ENCODE measurements at places on chromosomes 6 and 20.

DNA sequence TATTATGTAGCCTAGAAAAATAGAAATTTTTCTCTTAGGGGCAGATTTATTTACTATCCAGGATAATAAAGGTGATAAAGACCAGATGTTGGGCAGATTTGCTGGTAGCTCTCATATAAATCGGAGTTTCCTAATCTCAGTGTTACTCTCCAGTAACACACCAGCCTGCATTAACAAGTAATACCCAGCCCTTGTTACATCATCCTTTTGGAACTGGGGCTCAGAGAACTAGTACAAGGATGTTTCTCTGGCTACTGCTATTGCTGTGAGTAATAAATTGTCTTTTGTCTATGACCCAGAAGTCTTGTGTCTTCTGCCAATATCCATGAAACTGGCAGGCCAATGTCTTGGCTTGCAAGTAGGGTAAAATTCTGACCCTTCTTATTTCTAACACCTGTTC lies 16.8 kb downstream of the TPD52L1 start:
- no peak for DNase-seq

GRCh38 chr6:100838011-100838410 lies 43.1 kb downstream of the ASCC3 start:
- no peak for DNase-seq

GRCh38 chr6:156683821-156684220 lies 93.4 kb upstream of the ARID1B start:
- DNase-seq = no peak

GRCh38 chr6:56642366-56643261 lies at the start of gene DST:
Gene DST (minus strand): TSS chr6:56642889.
- no peak for DNase-seq

- no peak for DNase-seq
These were observed 17.6 kb downstream of the HDAC2 start for GRCh38 chr6:113953346-113953745.

- no peak for DNase-seq
These were observed 20.2 kb downstream of the MCUR1 start for GRCh38 chr6:13794184-13794583.

- DNase-seq = no peak
These were observed 28.7 kb downstream of the SDCBP2 start for GRCh38 chr20:1300083-1300840.

GRCh38 chr6:136764517-136764993 lies 27.7 kb downstream of the MAP3K5 start:
- no peak for DNase-seq

GRCh38 chr20:51286758-51287157 lies 255.8 kb downstream of the NFATC2 start:
- DNase-seq = no peak

GRCh38 chr6:144824018-144824417 lies 538.9 kb downstream of the UTRN start:
- DNase-seq = no peak

DNA sequence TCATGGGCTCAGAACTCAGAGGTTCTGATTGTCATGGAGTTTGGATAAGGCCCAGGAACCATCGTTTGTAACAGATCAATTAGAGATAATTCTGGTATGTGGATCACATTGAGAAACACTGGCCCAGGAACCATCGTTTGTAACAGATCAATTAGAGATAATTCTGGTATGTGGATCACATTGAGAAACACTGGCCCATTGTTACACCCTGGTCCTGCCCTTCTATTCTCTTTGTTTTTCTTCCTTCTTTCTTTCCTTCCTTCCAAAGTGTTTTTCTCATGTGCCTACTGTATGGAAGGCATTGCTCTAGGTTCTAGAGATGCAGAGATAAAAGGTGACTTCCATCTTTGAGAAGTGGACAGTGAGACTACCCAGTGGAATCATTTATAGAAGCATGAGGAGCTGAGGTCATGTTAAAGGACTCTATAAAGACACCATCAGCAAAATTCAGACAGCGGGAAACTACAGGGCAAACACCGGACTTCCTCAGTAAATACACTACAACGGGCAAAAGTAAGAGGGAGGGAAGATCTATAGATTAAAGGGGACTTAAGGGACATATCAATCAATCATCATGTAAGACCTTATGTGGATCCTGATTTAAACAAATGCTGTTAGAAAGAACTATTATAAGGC lies 153.8 kb downstream of the UNC5CL start:
- no peak for DNase-seq

- no peak for DNase-seq
These were observed 41.0 kb downstream of the ERMARD start for GRCh38 chr6:169792306-169793015.

- no peak for DNase-seq
These were observed 18.8 kb upstream of the RPS6KA2 start for GRCh38 chr6:166645896-166646295.

DNA sequence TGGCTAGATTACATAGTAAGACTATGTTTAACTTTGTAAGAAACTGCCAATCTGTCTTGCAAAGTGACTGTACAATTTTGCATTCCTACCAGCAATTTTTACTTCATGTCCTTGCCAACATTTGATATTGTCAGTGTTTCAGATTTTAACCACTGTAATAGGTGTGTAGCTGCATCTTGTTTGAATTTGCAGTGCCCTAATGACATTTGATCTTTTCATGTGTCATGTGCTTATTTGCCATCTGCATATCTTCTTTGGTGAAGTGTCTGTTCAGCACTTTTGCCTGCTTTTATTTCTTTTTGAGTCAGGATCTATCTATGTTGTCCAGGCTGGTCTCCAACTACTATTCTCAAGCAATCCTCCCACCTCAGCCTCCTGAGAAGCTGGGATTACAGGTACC lies 2.4 kb upstream of the PRPH2 start:
- no peak for DNase-seq

DNA sequence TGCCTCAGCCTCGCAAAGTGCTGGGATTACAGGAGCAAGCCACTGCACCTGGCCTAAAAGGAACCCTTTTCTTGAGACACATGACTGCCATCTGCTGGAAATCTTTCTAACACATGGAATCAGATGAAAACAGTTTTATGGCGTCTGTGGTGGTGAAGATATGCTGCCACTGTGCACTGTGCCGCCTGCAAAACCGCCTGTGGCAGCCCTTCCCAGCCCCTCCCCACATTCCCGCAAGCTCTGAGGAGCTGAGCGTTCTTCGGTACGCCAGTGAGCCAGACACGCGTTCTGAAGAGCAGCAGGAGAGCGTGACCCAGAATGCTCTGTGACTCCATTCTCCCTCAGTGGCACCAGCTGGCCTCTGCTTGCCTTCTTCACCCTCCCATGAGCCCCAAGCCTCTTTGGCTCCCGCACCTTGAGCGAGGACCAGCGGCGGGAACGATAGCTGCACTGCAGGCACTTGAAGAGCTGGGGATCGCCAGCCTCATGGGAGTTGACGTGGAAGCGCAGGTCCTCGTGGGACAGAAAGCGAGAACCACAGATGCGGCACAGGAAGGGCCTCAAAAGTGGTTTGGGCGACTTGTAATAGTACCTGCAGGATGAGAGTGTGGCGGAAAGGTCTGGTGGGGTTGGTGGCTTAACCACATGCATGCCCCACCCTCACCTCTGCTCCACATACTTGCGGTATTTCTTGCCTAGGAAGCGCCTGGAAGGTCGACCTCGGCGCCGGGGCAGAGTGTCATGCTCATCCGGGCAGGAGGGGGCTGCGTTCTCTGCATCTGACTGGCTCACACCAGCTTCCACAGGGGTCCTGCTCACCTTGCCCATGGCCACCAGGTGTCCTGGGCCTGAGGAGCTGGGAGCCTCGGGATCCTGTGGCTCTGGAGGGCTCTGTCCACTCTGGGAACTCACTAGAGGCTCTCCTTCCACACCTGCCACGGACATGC lies 8.7 kb downstream of the ZNF335 start:
- DNase-seq = no peak

DNA sequence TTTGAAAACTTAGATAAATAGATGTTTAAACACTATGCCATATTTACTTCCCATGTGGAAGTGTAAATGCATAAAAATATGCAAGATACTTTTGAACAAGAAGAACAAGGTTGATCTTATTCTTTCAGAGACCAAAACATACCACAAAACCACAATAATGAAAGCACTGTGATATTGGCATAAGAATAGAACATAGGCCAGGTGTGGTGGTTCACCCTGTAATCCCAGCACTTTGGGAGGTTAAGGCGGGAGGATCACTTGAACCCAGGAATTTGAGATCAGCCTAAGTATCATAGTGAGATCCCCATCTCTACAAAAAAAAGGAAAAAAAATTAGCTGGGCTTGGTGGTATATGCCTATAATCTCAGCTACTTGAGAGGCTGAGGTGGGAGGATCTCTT lies 66.5 kb downstream of the KCNS1 start:
- no peak for DNase-seq

- no peak for DNase-seq
These were observed 3.2 kb upstream of the MCCD1 start for GRCh38 chr6:31525553-31525931.

- no peak for DNase-seq
These were observed 43.7 kb downstream of the APCDD1L start for GRCh38 chr20:58471193-58472164.

DNA sequence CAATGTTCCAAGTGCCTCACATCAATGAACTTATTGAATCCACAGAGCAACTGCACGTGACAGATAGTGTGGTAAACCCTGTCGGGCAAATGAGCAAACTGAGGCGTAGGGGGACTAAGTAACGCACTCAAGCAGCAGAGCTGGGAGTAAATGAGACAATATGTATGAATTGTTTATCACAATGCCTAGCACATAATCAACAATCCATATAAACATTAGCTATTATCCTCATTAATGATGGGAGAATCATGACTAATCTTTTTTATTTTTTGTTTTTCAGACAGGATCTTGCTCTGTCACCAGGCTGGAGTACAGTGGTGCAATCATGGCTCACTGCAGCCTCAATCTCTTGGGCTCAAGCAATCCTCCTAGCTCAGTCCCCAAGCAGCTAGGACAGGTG lies 43.9 kb upstream of the B4GALT5 start:
- no peak for DNase-seq

DNA sequence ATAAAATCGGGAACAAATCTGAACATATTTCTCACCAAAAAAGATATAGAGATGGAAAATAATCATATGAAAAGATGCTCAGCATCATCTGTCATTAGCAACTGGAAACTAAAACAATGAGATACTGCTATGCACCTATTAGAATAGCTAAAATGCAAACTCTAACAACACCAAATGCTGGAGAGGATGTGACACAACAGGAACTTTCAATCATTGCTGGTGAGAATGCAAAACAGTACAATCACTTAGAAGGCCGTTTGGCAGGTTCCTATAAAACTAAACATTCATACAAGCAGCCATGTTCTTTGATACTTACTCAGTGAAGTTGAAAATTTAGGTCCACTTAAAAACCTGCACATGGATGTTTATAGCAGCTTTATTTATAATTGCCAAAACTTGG lies 67.0 kb downstream of the FAM50B start:
- no peak for DNase-seq

DNA sequence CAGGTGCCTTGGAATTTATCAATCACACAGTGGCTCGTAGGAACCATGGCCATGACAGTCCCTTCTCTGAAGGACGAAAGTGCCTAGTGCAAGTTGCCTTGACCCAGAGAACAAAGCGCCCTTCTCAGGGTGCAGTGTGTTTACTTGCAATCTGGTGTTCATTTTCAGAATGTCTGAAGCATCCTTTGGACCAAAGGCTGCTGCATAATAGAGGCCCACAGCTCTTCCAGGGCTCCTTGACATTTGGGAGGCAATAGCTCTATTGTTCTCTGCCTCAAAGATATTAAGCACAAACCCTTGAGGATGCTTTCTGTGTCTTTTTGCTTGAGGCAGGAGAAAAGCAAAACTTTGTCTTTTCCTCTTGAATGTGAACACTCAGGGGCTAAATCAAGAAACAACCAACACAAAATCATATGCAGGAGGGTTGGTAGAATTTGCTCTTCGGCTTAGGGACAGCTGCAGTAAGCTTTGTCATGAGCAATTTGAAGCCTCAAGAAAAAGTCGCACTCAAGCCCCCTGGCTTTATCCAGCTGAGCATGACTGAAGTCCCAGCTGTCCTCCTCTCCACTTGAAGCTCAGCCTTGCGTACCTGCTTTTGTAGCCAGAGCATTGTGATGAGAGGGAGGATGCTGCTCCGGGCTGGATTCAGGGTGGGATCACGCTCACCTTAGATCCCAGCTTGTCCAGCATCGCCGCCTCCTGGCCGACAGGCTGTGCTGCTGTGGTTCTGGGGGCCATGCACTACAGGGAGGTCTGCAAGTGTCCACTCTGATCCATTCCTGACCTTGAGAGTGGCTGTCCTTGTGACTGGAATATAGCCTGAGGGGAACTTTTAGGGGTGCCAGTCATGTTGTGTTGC lies 495.4 kb downstream of the CDH26 start:
- no peak for DNase-seq

- DNase-seq = no peak
These were observed 36.2 kb upstream of the ZMYND8 start for GRCh38 chr20:47392721-47393073.

DNA sequence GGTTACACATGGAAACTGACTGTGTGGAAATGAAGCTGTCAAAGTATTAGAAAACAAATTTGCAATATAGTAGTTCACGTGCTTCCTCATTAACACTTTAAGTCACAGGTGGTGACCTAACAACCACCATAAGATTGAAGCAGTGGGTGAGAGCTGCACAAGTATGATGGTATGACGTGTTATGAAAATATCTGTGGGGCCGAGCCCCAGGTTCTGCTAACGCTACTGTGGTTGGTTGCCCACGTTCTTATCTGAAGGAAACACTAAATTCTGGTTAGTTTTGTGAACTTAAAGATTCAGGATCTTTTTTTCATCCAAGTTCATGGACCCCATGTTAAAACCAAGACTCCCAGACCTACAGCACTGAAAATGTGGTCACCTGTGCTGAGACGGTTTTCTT lies 243.0 kb upstream of the RIN2 start:
- DNase-seq = no peak
